ENCODE measurements at places on chromosomes 4 and X.

DNA sequence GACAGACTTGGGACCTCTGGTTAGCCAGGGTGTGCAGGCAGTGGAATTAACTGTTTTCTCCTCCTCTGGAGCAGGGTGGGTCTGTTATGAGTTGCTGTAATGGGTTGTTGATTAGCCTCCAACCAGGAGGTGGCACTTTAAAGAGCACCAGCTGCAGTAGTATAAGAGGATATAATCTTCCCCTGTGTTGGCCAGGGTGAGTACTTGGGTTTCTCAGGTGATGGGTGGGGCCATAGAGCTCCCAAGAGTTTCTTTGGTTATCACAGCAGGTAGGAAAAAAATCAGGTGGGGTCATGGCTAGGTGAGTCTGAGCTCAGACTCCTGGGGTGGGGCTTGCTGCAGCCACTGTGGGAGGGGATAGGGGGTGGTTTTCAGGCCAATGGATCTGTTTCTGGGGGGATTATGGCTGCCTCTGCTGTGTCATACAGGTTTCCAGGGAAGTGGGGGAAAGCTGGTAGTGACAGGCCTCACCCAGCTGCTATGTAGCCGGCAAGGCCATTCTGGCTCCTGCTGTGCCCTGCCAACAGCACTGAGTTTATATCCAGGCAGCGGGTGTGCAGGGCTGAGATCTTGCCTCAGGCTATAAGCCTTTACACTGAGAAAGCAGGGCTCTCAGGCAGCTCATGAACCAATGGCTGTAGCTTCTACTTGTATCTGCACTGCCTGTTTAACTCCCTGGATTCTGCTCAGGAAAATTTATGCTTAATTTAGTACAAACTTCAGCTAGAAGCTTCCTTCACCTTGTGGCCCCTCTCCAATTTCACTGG lies 70.1 kb downstream of the CCNG2 start:
- DNase-seq: no peak

GRCh38 chrX:6849716-6850414 lies 297.6 kb upstream of the STS start:
- DNase-seq: no peak

DNA sequence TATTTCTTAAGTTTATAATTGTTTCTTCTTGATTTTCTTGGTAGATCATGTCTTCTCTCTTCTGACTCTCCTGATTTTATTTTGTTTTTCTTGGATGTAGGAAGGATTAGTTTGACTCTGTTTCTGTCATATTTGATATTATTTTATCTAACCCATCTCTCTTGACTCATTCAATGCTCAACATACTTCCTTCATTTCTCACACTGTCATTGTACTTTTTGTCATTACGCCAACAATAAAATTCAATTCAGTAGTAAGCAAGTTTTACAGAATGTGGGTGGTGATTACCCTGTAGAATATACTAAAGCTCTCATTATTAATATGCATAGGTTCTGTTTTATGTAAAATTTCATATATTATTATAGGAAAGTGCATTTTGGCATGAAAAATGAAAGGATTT lies 1303.0 kb upstream of the AGA start:
- DNase-seq: no peak

DNA sequence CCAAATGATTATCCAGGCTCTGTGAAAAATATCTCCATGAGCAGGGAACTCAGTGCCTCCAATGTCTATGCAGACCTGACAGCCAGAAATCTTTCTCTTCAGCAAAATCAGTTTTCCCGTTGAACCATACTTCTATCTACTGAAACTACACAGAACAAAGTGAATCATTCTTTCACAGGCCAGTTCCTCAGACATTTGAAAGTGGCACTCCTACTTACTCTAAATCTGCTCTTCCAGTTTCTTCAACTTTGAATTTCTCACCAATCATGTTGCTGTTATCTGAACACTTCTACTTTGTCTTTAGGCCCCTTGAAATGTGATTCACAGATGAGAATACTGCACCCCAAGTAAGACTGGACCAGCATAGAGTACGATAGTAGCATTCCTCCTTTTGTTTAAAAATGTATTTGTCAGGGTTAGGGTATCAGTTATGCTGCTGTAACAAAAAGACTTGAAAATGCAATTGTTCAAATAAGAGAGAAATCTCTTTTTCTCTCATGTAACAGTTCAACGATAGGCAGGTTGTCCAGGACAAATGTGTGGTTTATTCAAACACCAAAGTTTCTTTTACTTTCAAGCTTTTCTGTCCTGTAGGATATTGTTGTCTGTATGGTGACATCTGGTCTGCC lies 210.6 kb upstream of the KLF3 start:
- no peak for DNase-seq

DNA sequence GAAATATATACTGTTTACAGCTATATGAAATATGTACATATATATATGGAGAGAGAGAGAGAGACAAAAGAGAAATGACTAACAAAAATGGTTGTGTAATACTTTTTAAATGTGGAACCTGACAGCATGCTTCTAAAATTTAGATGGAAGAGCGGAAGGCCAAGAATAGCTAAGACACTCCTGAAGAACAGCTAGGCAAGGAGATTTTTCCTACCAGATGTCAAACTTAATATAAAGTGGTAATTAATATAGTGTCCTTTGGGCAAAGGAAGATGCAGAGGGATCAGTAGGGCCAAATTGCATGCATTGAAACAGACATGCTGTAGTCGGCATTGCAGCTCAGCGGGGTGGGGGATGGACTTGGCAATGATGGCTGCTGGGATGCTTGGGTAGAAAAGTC lies 45.2 kb downstream of the ADD1 start:
- no peak for DNase-seq

DNA sequence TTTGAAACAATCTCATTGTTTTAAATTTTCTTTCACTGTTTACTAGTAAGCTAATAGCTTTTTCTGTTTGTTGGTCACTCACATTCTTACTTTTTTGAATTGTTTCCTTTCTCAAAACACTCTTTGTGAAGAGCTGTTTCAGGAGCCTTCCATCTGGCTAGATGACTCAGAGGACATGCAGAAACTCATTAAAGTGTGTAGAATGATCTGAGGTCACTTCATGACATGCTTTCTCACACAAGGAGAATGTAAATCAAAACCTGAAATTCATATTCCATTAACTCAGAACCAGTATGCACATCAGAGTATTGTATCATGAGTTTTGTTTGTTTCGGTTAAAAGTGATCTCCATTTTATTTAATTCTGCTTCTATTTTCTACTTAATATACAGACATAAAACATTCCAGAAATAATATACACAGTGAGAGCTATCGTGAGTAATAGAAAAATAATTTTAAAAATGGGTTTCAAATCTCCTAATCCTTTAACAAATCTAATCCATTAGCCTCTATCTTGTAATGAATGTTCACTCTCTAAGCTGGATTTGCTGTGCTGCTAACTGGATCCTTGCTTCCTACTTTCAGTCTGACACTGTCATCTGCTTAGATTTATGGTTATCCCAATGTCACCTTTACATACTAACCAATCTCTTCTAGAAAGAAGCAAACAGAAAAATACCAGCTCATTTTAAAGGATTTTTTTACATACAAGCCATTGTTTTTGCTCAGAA lies 449.6 kb downstream of the FSTL5 start:
- DNase-seq: no peak

DNA sequence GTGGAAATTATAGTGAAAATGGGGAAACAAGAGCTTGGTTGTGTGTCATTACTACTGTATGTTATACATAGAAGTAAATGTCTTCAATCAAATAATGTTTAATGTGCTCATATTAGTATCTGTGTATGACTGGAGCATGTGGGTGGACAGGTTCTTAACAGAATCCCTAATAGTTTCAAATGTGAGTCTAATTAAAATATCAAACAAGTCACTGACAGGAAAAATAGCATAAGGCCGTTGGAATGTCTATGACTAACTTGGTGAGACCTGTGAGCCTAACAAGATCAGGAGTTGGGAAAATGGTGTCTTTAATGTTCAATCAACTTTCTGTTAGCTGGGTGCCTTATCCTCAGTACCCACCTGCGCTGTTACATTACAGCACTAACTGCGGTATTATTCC lies 6.2 kb upstream of the CXCL3 start:
- DNase-seq: no peak

GRCh38 chrX:120310861-120311726 lies at the start of gene TMEM255A:
TSS of gene TMEM255A (minus strand) at chrX:120311461. CDS start at chrX:120311309, 152 bp downstream.
- DNase-seq: no peak

DNA sequence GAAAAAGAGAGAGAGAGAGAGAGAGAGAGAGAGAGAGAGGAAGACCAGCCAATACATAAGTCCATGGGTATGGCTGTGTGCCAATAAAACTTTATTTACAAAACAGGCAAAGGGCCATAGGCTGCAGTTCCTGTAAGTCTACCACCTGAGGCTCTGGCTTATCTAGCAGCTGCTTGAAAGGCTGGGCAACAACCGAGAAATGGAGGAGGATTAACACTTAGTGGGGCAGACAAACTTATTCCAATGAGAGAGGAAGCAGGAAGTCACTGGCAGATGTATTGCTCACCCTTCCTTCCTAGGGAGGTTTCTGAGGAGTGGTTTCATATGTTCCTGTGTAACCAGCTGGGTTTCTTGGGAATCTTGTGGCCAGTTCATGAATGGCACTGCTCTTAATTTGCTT lies 4.7 kb upstream of the GPR143 start:
- no peak for DNase-seq

DNA sequence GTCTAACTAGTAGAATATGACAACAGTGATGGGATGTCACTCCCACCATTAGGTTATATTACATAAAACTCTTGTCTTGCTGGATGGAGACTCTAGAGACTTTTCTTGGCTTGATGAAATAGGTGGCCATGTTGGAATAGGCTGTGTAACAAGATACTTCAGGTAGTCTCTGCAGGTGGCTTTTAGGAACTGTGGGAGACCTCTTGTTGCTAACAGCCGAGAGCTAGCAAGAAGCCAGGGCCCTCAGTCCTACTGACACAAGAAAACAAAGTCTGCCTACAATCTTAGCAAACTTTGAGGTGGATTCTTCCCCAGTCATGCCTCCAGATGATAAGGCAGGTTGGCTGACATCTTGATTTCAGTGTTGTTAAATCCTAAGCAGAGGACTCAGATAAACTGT lies 72.5 kb downstream of the GNL3L start:
- no peak for DNase-seq

- no peak for DNase-seq
Measured at GRCh38 chrX:118228041-118228440, 111.4 kb upstream of the KLHL13 start.

GRCh38 chr4:39442998-39443397 lies 15.7 kb downstream of the RPL9 start:
- no peak for DNase-seq

GRCh38 chrX:115949900-115950822 lies 220.4 kb upstream of the AGTR2 start:
- no peak for DNase-seq

- peak; percentile 44 for DNase-seq
Measured at GRCh38 chr4:105140684-105141490, 5.8 kb upstream of the TET2 start.

GRCh38 chrX:33188286-33188685 lies 23.1 kb downstream of the DMD start:
- no peak for DNase-seq

DNA sequence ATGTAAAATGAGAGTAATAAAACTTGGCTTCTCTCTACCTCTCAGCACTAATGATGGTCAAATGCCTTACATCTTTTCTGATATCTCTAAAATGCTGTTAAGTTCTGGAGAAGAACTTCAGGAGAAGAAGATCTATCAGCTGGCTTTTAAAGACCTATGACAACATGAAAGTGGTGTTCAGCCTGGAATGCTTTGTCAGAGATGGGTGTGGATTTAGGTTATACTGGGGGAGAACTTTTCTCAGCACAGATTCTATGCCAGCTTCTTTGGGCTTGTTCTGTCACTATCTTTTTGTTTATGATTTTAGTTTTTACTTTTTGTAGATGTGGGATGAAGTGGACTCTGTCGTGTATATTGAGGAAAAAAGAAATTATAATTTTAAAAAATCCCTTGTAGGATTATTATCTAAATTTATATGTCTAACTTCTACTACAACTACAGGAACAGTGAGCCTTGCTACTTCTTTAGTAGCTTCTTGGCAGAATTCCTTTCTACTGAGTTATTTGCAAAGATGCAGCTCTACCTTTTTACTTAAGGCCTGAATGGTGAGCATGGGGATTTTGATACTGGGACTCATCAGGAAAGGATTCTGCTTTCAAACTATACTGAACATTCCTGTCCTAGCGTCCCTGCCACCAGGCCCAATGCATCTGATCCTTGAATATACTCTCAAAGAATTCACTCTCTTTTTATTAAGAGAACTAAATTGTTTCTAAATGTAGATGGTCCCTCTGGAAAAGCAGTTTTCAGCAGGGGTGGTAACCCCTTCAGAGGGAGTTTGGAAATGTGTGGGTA lies 19.6 kb downstream of the CYP2U1 start:
- no peak for DNase-seq

- no peak for DNase-seq
Measured at GRCh38 chr4:182923366-182923765, 6.2 kb upstream of the DCTD start.

GRCh38 chrX:53580742-53581504 lies 105.6 kb downstream of the HUWE1 start:
- DNase-seq: no peak

DNA sequence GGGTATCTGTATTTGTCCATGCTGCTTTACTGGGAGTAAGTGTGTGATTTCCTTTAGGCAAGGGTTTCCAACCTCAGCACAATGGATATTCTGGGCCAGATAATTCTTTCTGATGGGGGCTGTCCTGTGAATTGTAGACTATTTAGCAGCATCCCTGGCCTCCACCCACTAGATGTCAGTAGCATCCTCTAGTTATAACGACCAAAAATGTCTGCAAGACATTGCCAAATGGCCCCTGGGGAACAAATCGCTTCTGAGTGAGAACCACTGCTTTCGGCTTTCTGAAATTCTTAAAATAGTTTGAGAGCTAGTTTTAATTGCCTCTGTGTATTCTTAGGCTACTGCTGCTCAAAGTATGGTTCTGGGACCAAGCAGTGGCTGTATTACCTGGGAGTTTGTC lies 81.2 kb upstream of the GPM6B start:
- no peak for DNase-seq

DNA sequence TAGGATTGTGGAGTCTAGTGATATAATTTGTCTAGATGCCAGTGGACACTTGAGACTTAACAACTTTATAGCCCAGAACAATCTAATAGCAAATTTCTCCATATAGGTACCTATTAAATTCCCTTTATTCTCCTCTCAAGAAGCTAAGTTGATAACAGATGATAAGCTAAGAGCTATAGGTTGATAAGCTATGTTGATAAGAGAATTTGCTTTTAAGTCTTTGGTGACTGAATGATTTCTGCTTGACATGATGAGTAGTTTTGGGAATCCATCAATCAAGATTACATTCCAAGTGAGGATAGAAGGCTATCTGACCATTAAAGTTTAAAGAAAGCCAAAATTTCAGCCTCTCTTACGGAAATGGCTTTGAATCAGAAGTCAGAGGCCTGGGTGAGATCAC lies 131.6 kb downstream of the EMCN start:
- DNase-seq: no peak

DNA sequence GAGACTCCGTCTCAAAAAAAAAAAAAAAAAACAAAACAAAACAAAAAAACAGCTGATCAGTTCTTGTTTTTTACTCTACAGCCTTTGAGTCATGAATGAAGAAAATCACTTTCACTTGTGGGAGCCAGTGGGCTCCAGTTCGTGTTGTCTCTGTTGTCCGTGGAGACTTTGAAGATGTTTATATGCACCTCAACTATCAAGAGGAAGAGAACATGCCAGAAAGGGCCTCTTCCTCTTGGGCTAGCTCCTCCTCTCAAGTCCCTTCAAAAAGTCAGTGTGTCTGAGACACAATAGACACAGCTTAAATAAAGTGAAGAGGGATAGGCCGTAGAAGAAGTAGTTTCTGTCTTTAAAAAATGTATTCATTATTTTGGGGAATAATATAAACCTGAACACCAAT lies 182.7 kb downstream of the KDR start:
- DNase-seq: no peak

Data from stimulated activated CD4-positive, alpha-beta T cell treated with anti-CD3 and anti-CD28 coated beads, Interleukin-1b, Interleukin-23, amount 100 ng/mL, for 4 hours (primary cell).